Stimulated activated CD4-positive, alpha-beta T cell treated with anti-CD3 and anti-CD28 coated beads, Interleukin-4, amount 100 ng/mL, for 4 hours (primary cell): ENCODE measurements at places on chromosomes 2 and 18.

GRCh38 chr18:6871566-6871965 lies 142.1 kb downstream of the ARHGAP28 start:
- no peak for DNase-seq

- no peak for DNase-seq
Observed at GRCh38 chr2:67997903-67998302, 64.9 kb downstream of the C1D start.

DNA sequence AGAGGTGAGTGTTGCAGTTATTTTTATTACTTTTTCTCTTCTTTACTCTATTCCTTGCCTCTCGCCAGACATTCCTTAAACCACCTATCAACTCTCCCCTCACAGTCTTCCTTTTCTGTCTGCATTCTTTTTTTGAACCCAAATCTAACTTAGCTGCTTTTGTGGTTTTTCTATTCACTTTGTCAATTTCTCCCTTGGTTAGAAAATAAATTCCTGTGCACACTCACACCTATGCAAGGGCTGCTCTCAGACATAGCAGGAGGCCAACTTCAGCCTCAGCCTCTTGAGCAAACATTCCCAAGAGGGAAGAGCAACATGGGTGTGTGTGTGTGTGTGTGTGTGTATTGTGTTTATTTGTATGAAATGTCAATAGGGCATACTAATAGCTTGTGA lies 808.6 kb downstream of the RNF144A start:
- no peak for DNase-seq

DNA sequence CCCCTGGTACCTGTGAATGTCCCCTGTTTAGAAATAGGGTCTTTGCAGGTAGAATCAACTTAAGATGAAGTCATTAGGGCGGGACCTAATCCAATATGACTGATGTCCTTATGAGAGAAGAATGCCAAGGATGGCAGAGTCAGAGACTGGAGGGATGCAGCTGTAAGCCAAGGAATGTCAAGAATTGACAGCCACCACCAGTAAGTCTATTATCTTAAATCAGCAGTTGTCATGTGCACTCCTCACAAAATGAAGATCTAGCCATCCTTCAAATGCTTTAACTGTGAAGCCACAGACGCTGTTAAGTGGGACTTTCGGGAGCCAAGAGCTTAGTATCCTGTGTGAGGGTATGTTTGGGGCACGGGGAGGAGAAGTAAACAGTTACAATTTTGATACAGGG lies 83.2 kb downstream of the ITGA4 start:
- DNase-seq, result no peak

- no peak for DNase-seq
Observed at GRCh38 chr2:31277621-31278020, 43.7 kb downstream of the EHD3 start.

- DNase-seq, result no peak
Observed at GRCh38 chr2:102749938-102750337, 11.9 kb upstream of the TMEM182 start.

DNA sequence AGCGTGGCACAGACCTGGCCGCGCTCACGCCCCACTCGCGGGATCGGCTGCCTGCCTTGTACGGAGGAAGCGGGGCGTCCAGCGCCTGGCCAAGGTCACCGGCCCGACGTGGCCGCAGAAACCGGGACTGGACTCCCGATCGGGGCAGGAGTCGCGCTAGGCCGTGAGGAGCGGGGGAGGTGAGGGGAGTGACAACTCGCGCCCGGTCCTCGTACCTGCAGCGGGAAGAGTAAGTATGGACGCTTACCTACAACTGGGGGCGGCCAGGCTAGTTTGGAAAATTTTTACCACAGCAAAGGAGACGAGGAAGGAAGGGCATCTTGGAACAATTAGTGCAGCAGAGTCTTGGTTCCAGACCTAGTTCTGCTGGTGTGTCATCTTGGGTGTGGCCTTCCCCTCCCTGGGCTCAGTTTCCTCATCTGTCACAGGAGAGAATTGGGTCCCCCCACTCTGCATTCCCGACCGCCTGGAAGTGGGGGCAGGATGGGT lies 693 bp downstream of the UBE2F start:
- DNase-seq, result no peak

DNA sequence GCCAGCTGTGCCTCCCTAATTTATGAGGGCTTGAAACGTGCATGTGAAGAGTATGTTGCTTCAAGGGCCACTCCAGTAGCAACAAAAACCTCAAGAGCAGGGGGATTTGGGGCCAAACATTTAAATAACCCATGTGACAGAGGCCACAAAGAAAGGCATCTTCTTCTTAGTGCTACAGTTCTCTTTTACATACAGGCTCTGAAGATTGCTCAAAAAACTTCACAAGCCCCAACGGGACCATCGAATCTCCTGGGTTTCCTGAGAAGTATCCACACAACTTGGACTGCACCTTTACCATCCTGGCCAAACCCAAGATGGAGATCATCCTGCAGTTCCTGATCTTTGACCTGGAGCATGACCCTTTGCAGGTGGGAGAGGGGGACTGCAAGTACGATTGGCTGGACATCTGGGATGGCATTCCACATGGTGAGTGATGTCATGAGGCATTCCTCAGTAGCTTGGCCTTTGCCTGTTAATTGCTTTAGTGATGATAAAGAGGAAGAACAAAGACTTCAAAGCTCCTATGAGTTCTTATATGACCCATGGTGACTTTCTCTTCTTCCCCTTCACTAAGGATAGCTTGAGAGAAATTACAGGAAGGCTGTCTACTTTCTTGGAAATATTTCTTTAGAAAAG lies 40.1 kb downstream of the NRP2 start:
- DNase-seq, result no peak

DNA sequence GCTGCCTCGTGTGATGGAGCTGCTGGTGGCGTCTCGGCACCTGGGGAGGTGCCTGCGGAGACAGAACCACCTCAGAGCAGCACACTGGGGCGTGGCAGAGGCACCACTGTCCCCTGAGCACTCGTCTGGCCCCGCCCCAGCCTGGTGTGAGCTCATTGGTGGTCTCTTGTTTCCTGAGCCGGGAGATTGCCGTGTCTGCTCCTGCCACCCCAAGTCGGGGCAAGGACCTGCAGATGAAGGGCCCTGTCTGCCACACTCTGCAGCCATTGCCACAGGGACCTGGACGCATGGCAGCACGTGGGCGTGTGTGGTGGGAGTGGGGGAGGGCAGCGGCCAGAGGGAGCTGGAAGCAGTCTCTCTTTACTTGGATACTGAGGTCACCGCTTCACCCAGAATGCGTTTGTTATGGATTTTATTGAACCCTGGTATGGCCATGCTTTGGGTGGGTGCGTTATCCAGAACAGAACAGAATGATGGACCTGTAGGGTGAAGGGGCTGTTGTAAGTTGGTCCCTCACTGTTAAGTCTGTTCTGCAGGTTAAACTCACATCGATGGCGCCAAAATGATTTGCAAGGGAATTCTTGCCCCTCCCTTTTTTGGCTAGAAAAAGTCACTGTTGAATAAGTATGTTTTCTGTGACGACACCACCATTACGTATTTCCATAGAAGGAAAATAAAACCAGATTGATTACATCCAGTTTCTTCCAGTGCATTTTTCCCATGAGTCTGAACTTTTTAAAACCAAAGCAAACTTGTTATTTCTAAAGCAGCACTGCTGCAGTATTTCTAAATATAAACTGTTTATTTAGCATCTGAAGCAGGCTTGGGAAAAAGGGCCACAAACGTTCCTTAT lies 92.0 kb downstream of the USP40 start:
- no peak for DNase-seq

GRCh38 chr2:174337337-174338146 lies 2.8 kb downstream of the SP9 start:
- DNase-seq, result no peak

DNA sequence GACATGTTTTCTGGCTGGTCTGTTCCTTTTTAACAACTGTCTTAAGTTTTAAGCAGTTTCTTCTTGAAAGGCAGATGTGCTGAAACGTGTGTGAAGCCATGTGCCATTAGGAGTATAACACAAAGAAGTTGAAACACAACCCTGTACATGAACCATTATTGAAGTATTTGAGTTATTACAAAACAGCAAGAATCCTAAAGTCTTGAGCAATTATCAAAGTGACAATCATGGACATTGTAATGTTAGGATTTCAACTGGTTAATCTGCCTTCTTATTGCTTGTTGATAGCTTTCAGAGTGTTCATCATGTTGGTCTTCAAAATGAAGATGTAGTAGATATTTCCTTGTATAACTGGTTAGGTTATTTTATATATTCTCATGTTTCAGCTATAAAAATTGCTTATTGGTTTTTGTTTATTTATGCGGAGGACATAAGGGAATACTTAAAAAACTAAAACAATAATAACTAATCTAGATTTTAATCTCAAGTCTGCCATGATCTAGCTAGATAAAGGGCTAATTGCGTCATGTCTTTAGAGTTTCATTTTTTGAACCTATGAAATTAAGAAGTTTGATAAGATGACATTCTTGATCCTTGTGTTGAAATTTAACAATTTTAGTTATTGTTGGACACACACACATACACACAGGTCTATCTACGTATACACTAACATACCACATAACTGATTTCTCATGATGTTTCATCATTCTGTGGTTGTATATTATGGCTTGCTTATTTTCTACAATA lies 21.1 kb downstream of the PPP1R1C start:
- DNase-seq, result no peak

GRCh38 chr2:199742884-199743283 lies 108.1 kb downstream of the FTCDNL1 start:
- DNase-seq, result no peak

GRCh38 chr18:2348003-2348402 lies 223.3 kb downstream of the METTL4 start:
- no peak for DNase-seq

DNA sequence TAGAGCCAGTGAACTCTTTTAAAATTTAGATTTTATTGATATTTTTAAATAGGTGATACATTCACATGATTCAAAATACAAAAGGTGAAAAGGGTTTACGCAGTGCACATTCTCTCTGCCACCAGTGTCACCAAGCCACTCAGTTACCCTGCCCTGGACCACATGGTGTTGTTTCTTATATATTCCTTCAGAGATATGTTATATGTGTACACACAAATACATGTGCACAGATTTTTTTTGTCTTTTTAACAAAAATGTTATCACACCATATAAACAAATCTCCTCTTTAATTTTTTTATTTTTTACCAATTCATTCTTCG lies 26.2 kb downstream of the SERPINB4 start:
- no peak for DNase-seq

DNA sequence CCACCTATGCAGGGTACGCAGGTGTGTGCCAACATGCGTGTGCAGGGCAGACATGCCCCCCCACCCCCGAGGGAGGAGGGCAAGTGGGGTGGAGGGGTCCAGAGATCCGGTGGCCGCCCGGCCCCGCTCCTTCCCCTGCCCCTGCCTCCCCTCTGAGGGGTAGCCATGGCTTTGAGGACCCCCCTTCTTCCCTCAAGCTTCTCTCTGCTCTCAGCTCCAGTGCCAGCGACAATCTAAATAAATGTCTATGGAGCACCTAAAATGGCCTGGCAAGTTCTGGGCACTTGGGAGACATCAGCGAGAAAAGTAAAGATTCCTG lies 91.9 kb downstream of the ZFP36L2 start:
- no peak for DNase-seq

DNA sequence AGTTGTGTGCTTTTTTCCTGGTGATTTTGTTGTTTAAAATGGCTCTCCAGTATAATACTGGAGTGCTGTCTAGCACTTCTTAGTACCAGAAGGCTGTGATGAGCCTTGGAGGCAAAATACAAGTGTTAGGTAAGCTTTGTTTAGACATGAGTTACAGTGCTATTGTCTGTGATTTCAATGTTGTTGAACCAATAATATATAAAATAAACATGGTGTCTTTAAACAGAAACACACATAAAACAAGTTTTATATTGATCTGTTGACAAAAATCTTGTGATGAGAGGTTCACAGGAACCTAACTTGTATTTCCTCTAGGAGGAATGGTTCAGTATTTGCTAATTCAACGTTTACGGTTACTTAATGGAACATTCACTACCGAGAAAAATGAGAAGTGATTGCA lies 5.0 kb upstream of the FAM171B start:
- no peak for DNase-seq

DNA sequence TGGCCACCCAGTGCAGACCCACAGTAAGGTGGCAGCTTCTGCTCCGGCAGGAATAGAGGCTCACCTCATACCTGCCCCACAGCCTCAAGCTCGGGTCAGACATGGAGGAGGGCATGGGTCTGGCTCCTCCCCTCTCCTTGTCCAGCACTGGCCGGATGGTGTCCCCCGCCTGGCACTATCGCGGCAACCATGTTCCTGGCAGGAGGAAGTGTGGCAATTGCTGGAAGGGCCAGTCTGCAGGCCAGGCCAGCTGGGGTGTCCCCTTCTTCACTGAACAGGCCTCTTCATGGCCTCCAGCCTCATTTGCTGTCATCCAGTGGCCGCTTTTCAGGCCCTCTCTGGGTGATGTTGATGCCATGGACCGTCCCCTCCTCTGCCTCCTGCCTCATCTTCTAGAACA lies 41.4 kb upstream of the SMAD7 start:
- no peak for DNase-seq

DNA sequence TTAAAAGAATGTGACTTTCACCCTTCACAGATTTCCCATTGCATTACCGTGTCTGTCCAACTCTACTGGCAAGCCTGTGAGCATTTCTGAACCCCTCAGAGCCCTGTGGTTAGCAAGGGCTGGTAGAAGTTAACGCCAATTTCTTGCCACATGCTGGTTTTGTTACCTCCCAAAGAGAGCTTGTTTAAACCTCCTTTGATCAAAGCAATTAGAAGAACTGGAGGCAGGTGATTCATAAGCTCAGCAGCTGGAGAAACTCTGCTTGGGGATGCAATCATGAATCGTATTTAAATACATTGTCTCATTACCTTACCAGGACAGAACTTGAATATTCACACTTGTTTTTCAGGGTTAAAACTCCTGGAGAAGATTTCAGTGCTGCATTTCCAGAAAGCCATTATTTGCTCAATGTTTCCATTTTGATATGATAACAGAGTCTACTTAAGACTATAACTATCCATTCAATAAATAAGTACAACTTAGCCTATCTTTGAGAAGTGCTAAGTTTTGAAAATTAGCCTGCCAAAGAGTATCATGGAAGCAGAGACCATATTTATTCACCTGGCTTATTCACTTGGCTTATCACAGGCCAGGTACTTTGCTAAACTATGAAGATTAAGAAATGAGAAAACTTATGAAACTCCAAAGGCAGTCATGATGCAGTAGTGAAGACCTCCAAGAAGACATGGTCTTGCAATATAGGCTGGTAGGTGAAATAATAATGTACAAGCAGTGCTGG lies 292.8 kb downstream of the INSIG2 start:
- no peak for DNase-seq

GRCh38 chr2:234981197-234982095 lies 29.6 kb downstream of the SH3BP4 start:
- no peak for DNase-seq

DNA sequence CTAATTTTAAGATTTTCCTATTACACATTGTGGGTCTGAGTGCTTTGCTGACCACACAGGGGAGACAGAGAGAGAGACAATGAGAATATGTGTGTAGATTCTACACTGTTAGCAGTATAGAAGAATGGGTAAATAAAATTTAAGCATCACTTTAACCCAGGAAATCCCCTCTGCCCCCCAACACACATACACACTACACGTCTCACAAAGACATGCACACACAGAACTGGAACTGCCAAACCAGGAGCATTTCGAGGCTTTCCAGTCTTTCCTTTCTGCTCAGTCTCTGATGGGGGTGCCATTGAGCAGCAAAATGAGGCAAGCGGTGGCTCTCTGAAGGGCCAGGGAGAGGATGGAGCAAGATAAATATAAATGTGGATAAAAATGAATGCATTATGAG lies 2.5 kb downstream of the MERTK start:
- DNase-seq, result no peak

GRCh38 chr18:79092874-79093273 lies 23.7 kb downstream of the ATP9B start:
- DNase-seq, result no peak
